ENCODE measurements at places on chromosomes 2 and 18.

DNA sequence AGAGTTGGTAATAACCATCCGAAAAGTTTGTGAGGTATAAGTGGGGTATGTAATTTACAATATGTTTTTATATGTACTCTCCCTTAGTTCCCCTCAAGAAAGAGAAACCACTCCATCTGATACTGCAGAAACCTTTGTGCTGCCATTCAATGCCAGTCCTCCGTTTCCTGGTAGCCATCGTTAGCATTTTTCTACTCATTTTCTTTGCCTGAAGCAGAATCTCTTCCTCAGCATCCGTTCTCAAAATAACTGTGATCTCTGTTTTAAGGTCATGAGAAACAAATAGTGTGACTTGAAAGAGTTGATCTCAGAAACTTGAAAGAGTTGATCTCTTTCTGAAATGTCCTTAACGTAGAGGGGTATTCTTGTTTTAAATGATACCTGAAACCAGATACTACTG lies 996 bp downstream of the PTCD3 start:
- DNase-seq = no peak

DNA sequence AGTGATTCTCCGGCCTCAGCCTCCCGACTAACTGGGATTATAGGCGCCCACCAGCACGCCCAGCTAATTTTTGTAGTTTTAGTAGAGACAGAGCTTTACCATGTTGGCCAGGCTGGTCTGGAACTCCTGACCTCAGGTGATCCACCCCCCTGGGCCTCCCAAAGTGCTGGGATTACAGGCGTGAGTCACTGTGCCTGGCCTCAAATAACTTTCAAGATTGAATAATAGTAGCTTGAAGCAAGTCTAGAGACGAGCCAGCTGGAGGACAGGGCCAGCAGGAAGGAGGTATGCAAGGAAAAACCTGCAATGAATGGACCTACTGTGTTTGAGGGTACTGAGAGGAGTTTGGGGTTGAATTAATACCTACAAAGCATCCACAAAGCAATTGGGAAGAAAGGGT lies 87.5 kb downstream of the MSH2 start:
- DNase-seq = no peak

- DNase-seq = no peak
These were observed 255.9 kb downstream of the PLCL1 start for GRCh38 chr2:198060277-198060676.

GRCh38 chr2:26245231-26245732 lies 543 bp downstream of the HADHB start:
- no peak for DNase-seq
